Calu3 (cell line): ENCODE measurements at places on chromosomes 2 and 18. TPM values are rescaled to one million over a fixed set of nuclear protein-coding genes. Genes with fewer than 3 reads are reported as not detected.

- no peak for DNase-seq
- H3K4me3 ChIP-seq, result no peak overlapping the region
- H3K4me1 ChIP-seq, result peaks cover 9% of the 10 kb centered on the region
- H3K27me3 ChIP-seq, result no peaks in the 10 kb centered on the region
- no peaks in the 10 kb centered on the region for H3K36me3 ChIP-seq
- H3K27ac ChIP-seq, result no peak overlapping the region
These were observed 58.4 kb upstream of the CDCA7 start for GRCh38 chr2:173296235-173296634.

DNA sequence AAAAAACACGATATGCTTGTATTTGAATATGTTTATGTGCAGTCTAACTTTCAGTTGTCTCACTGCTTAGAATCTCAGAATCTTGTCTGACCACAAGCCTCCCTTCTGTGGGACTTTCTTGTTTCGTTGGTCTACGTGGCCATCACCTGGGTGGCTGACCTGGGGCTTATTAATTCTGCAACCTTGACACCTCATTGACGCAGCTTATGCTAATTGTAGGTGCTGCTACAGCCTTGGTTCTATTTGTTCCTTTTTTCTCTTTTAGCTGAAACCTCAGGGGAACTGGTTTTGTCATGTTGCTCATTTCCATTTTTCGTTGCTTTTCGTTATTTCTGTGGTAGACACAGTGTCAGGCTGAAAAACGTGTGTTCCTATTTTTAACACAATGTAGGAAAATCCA lies 273.7 kb downstream of the SLC4A3 start:
- H3K4me3 ChIP-seq, result no peak overlapping the region
- DNase-seq, result no peak
- H3K4me1 ChIP-seq, result no peaks in the 10 kb centered on the region
- H3K27me3 ChIP-seq, result no peaks in the 10 kb centered on the region
- H3K27ac ChIP-seq, result no peak overlapping the region
- no peaks in the 10 kb centered on the region for H3K36me3 ChIP-seq

DNA sequence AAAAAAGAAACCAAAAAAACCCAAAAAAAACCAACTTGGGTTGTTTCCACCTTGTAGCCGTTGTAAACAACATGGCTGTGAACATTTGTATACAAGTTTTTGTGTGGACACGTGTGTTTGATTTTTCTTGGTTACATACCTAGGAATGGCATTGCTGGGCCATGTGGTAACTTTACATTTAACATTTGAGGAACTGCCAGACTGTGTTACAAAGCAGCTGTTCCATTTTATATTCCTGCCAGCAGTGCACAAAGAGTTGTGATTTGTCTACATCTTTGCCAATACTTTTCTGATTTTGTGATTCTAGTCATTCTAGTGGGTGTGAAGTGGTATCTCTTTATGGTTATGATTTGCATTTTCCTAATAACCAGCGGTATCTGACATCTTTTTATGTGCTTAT lies 22.5 kb downstream of the LPIN1 start:
- no peak for DNase-seq
- H3K27ac ChIP-seq, result no peak overlapping the region
- no peaks in the 10 kb centered on the region for H3K4me1 ChIP-seq
- peaks cover 45% of the 10 kb centered on the region for H3K36me3 ChIP-seq

DNA sequence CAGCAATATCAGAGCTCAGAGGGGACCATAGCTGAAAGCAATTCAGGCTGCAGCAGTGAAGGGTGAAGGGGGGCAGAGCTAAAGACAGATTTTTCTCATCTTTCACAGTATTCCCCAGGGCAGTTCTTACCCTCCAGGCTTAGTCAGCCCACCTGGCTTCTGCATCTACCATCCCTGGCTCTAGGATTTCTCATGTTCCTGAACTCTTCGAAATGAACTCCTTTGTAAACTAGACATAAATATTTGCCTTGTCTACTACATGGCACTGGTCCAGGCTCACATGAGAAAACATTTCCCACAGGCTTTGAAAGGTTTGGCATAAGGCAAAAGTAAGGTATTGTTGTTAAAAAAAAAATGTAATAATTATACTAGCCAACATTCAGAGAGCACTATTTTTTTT lies 23.6 kb upstream of the NEB start:
- no peak for DNase-seq
- H3K27ac ChIP-seq, result no peak overlapping the region
- H3K36me3 ChIP-seq, result no peaks in the 10 kb centered on the region

DNA sequence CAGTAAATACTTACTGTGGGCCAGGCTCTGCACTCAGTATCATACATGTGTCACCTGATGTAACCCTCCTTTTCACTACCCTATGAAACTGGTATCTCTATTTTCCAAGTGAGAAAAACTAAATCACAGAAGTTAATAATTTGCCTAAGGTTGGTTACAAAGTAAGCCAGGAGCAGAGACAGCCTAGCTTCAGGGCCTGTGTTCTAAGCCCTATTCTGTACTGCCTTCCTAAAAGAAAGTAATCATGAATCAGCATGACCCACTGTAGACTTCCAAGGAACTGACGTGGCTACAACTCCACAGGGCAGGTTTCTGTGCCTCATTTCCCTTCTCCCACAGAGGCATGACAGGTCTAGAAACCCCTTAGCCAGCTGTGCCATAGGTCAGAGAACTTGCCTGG lies 14.3 kb downstream of the ZNF142 start:
- DNase-seq, result no peak
- H3K4me3 ChIP-seq, result no peak overlapping the region
- H3K27me3 ChIP-seq, result no peaks in the 10 kb centered on the region
- peaks cover 62% of the 10 kb centered on the region for H3K36me3 ChIP-seq
- H3K4me1 ChIP-seq, result no peaks in the 10 kb centered on the region

DNA sequence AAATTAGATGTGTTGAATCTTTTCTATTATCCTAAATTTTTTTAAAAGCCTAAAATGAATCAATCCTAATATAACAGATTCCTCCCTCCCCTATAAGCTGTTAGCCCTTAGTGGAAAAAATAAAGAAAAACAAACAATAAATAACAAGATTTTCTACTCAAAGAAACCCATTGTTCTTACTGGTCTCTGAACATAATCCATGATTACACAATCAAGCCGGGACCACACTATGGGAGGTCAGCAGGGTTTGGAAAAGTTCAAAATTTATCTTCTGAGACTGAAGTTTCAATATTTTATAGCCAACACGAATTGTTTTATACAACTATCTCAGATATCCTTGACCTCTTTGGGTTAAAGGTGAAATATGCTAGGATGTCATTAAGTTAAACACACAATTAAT lies 57.9 kb downstream of the DPP4 start:
- peaks cover 5% of the 10 kb centered on the region for H3K36me3 ChIP-seq
- no peak overlapping the region for H3K4me3 ChIP-seq
- no peak for DNase-seq
- H3K27ac ChIP-seq, result no peak overlapping the region
- no peaks in the 10 kb centered on the region for H3K4me1 ChIP-seq

- H3K36me3 ChIP-seq, result no peaks in the 10 kb centered on the region
- DNase-seq, result no peak
- peaks cover 38% of the 10 kb centered on the region for H3K4me1 ChIP-seq
These were observed 22.3 kb upstream of the INSIG2 start for GRCh38 chr2:118065921-118066511.

- peaks cover 92% of the 10 kb centered on the region for H3K27me3 ChIP-seq
- no peak for DNase-seq
- peaks cover 20% of the 10 kb centered on the region for H3K4me1 ChIP-seq
- no peak overlapping the region for H3K27ac ChIP-seq
- H3K4me3 ChIP-seq, result no peak overlapping the region
These were observed 4.5 kb upstream of the GDF7 start for GRCh38 chr2:20662308-20662937.

GRCh38 chr2:20468549-20469500 lies 22.0 kb downstream of the RHOB start:
- no peak overlapping the region for H3K27ac ChIP-seq
- H3K36me3 ChIP-seq, result no peaks in the 10 kb centered on the region
- no peaks in the 10 kb centered on the region for H3K4me1 ChIP-seq
- H3K4me3 ChIP-seq, result no peak overlapping the region

- H3K27ac ChIP-seq, result no peak overlapping the region
- no peaks in the 10 kb centered on the region for H3K27me3 ChIP-seq
- no peak overlapping the region for H3K4me3 ChIP-seq
- H3K36me3 ChIP-seq, result no peaks in the 10 kb centered on the region
- no peak for DNase-seq
These were observed 432.4 kb upstream of the MYT1L start for GRCh38 chr2:2763351-2764000.

- peaks cover 7% of the 10 kb centered on the region for H3K36me3 ChIP-seq
- DNase-seq, result no peak
- no peaks in the 10 kb centered on the region for H3K4me1 ChIP-seq
- H3K27ac ChIP-seq, result no peak overlapping the region
These were observed 154.9 kb downstream of the DTNA start for GRCh38 chr18:34864836-34865497.

- no peaks in the 10 kb centered on the region for H3K4me1 ChIP-seq
- no peaks in the 10 kb centered on the region for H3K36me3 ChIP-seq
- no peak overlapping the region for H3K4me3 ChIP-seq
- no peak overlapping the region for H3K27ac ChIP-seq
These were observed 178.6 kb downstream of the SETBP1 start for GRCh38 chr18:44859263-44859662.

DNA sequence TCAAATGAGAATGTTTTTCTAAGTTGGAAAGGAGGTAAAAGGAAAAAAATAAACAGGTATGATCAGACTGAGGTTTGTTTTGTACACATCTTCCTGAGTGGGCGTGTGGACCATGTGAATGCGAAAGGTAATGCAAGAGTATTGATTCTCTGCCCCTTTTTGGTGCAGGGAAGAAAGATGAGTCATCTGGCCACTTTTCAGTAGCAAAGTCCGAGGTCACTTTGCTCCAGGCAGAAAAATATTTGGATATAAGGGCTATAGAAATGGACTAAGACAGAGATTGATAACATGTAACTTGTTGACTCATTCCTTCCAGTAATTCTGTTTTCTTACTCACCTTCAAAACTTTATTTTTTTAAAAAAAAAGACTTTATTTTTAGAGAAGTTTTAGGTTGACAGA lies 130.5 kb downstream of the DSEL start:
- no peak overlapping the region for H3K4me3 ChIP-seq
- H3K36me3 ChIP-seq, result no peaks in the 10 kb centered on the region
- peak; percentile 5 for DNase-seq
- H3K27me3 ChIP-seq, result no peaks in the 10 kb centered on the region

Gene UGT1A10
- total RNA-seq, result 107 and 120 TPM in 2 replicates

Gene ABCG8
- 1.4 and 1.6 TPM in 2 replicates for total RNA-seq

Gene DLGAP1
- total RNA-seq, result 3.2 and 9.0 TPM in 2 replicates

Gene CNDP1
- total RNA-seq, result not detected in 2 replicates

Gene FNDC4
- 5.3 and 7.2 TPM in 2 replicates for total RNA-seq

Gene CCDC141
- total RNA-seq, result 0.07 and 0.34 TPM in 2 replicates

Gene GAL3ST2
- total RNA-seq, result 0.27 TPM in 1 of 2 replicates, not detected in the other

Gene MALT1
- 28.1 and 37.6 TPM in 2 replicates for total RNA-seq

Gene ZNF385B
- total RNA-seq, result 0.57 and 0.86 TPM in 2 replicates

Gene ABCG5
- 0.66 and 1.0 TPM in 2 replicates for total RNA-seq
